ENCODE measurements at places on chromosomes 5 and 9.

- no peak for DNase-seq
These were observed 6.9 kb downstream of the NKX2-5 start for GRCh38 chr5:173228107-173228506.

DNA sequence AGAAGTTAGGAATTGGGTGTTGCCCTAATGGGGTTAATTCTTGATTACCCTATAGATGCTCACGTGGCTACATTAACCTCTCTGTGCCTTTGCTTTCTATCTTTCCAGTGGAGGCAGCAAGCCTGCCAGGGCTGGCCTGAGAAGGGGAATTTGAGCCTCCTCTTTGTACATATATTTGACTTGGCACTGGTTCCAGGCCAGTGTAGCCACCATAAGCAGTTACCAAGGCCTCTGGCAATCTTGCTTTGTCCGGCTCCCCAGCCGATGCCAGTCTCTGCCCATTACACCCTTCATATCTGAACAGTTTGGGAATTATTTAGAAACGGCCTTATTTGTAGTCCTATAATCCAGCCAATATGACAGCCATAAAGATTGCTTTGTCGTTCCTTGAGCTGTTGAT, 58.6 kb upstream of the PPARGC1B start:
- DNase-seq = no peak

GRCh38 chr5:172038167-172038566, 31.7 kb upstream of the FBXW11 start:
- DNase-seq = no peak

GRCh38 chr9:33506626-33507370, 17.3 kb upstream of the ANKRD18B start:
- no peak for DNase-seq

GRCh38 chr5:41337216-41337615, 123.9 kb upstream of the C6 start:
- DNase-seq = no peak

GRCh38 chr5:56517011-56517416, 283.9 kb upstream of the ANKRD55 start:
- DNase-seq = no peak

Data from stimulated activated effector memory CD8-positive, alpha-beta T cell treated with anti-CD3 and anti-CD28 coated beads, Interleukin-12 subunit alpha, Interleukin-12 subunit beta, amount 100 ng/mL, for 72 hours (primary cell).